ENCODE measurements at places on chromosomes 4 and X.

DNA sequence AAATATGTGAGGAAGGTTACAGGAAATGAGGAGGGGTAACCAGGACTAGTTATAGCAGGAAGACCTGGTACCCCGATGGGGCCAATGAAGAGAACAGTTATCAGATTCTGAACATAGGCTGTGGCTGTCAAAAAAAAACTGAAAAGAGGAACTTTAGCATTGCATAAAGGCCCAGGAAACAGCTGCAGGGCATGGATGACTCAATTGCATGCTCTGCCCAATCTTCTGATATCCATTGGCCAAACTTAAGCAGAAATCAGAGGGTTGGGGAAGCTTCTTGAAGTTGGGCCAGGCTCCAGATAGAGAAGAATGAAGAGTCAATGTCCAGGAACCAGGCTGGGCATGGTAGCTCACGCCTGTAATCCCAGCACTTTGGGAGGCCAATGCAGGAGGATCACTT, 1222.4 kb upstream of the PRKX start:
- peak; percentile 80 for DNase-seq

- DNase-seq: no peak
These were observed 60.5 kb downstream of the MSX1 start for GRCh38 chr4:4919927-4920326.

DNA sequence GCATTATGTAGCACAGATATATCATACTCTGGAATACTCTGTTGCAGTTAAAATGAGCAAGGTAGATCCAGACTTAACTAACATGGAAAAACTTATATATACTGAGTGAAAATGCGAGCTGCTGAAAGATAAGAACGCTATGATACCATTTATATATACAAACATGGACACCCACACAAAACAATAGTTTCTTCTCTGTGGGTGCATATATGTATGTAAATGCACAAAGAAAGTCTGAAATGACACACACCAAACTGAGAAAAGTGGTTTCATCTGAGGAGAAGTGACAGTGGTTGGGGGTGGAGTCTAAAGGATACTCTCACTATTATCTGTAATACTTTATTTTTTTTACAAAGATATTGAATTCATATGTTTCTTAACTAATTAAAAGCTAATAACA, 12.2 kb upstream of the FGF2 start:
- no peak for DNase-seq

- no peak for DNase-seq
These were observed 34.0 kb upstream of the ENPP6 start for GRCh38 chr4:184251670-184251980.

All from AML-193 (cell line).